ENCODE measurements at places on chromosomes 2 and 18.
A peak's percentile ranks its signal among the peaks of the same experiment; 100 is the strongest.

DNA sequence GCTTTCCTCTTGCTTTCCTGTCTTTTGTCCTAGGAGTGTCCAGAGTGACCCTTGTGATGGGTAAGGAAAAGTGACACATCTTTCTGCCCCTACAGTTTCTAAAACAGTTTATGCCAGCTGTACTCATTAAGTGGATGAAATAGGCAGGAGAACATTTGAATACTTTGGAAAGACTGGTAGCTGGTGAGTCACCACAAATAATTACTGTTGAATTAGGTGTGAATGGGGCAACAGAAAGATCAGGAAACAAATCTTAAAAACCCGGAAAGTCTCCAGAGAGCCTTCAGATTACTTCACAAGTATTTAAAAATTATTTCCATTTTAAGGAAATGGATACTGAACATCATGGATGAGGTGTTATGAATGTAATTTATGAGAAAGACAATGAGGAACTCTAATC lies 278.5 kb downstream of the CLIP4 start:
- DNase-seq = no peak

- no peak for DNase-seq
Measured at GRCh38 chr2:207978177-207978948, 47.0 kb downstream of the PLEKHM3 start.

- no peak for DNase-seq
Measured at GRCh38 chr2:97068074-97068473, 26.6 kb downstream of the FAHD2B start.

GRCh38 chr18:79485788-79486355 lies 90.1 kb downstream of the NFATC1 start:
- no peak for DNase-seq

DNA sequence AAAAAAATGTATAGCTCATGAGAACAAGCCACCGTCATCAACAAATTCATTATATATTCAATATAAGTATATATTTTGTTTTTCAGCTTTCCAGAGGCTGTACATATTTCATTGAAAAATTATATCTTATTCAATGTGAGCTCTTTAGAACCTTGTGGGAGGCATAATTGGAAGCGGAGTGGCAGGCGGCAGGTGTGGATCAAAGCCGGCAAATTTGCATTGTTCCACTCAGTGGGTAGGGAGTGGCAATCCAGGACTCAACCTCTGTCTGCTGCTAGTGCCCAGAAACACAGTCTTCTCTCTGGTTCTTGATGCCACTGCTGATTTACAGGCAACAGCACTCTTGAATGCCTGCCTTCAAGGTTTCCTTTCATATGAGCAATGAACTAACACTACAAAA lies 46.9 kb downstream of the GCA start:
- DNase-seq = no peak

DNA sequence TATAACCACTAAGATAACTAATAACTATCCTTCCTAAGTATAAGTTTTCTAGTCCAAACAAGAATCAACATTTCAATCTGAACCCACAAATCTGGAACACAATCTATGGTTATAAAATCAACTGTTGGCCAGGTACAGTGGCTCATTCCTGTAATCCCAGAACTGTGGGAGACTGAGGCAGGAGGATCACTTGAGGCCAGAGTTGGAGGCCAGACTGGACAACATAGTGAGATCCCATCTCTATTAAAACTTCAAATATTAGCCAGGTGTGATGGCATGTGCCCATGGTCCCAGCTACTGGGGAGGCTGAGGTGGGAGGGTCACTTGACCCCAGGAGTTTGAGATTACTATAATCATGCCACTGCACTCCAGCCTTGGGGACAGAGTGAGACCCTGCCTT lies 11.2 kb downstream of the MRPS5 start:
- no peak for DNase-seq

DNA sequence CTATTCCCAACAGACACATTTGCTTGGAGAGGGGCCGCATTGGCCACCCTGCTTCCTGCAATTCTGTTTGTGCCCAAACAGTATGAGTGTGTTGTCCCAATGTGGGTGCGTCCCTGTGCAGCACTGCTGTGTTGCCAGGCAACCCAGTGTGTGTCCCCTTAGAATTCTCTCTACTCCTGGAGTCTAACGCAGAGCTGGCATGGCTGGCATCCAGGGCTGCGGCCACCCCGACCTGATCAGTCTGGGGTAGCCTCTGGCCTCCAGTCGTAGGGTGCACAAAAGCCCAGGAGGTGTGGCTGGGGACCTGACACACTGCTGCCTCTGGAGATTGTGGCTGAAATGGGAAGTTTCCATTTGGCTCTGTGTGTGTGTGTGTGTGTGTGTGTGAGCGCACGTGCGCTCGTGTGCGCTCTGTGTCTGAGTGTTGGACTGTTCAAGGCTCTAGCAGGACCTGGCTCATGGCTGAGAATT lies 48.0 kb downstream of the TEX44 start:
- peak; percentile 83 for DNase-seq

- no peak for DNase-seq
Measured at GRCh38 chr2:186195696-186196095, 290.4 kb upstream of the ZC3H15 start.

DNA sequence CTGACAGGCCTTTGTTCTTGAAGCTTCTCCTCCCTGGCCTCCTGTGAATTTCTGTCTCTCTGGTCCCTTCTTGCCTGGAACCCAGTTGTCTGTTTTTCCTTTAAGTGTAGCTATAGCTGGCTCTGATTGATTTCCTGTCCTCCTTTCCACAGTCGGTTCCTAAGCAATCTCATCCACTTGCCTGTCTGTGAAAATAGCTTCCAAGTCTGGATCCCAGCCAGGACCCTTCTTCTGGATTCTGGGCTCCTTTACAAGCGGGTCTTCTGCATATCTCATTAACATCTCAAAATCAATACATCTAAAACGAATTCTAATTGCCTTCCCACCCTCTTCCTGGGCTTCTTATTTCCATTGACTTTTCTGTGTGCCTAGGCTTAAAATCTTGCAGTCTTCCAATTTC lies 124.9 kb downstream of the DAW1 start:
- DNase-seq = no peak

DNA sequence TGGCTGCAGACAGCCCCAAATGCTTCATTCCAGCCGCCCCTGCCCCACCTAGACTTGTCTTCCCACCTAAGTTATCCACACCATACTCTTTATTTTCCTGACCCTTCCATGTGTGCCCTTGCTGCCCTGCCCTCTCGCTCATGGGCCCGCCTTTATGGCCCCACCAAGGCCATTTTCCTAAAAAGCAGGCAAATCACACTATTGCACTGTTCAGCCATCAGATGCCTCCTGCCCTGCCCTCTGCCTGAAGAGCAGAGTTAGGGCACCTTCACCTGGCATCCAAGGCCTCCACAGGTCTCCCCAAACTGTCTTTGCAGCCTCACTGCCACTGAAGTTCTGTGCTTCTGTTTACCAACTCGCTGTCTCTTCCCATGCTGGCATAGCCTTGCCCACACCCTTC lies 496.7 kb downstream of the EIPR1 start:
- no peak for DNase-seq

Measured in HL-60 (cell line).